RWPE1 (cell line): ENCODE measurements at places on chromosomes 12 and 14.
A peak's percentile ranks its signal among the peaks of the same experiment; 100 is the strongest.

GRCh38 chr12:43079476-43079875 lies 472.5 kb downstream of the ADAMTS20 start:
- no peak for DNase-seq

GRCh38 chr14:102606296-102606695 lies 13.8 kb downstream of the RCOR1 start:
- DNase-seq = no peak

DNA sequence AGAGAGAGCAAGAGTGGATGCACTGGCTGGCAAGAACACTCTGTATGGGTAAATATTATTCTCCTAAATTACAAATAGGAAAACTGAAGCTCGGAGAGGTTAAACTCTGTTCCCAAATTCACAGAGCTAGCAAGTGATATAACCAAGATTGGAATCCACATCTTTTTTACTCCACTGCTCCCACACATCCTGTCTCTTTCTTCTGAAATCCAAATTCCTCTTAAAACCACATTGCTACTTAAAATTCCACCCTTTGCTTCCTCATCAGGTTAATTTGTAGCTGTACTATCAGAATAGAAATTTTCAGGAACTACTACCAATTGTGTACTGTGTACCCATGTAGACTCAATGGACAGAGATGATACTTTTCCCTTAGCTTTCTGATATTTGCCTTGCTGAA lies 74.4 kb downstream of the ARMH4 start:
- DNase-seq = no peak

- DNase-seq = peak; percentile 43
These were observed 164.9 kb downstream of the ETV6 start for GRCh38 chr12:11814374-11814773.

- DNase-seq = no peak
These were observed 6.0 kb downstream of the GPR132 start for GRCh38 chr14:105059035-105059924.

DNA sequence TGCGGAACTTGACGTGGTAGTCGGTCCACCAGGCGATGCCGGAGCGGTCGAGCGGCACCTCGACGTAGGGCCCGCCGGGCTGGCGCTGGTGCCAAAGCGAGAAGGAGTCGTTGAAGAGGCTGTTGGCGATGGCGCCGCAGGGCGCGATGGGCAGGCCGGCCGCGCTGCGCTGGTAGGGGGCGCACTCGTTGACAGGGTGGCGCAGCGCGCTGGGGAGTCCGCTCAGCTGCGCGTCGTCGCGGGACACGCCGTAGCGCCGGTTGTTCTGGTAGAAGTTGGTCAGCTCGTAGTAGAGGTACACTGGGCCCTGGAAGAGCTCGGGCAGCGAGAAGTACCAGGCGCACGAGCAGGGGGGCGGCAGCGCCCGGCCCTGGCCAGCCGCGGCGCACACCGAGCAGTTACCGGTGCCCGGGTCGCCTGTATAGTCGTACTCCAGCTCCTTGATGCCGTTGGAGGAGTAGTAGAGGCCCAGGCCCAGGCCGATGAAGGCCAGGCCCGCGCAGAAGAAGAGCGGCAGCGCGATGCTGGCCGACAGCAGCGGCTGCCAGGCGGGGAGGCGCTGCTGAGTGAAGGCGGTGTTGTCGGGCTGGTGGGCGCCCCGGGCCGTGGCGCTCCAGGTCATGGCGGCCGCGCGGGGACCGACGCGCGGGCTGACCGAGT lies 482 bp downstream of the TMEM30B start:
- peak; percentile 46 for DNase-seq

GRCh38 chr14:101839236-101839635 lies 77.7 kb downstream of the PPP2R5C start:
- no peak for DNase-seq

DNA sequence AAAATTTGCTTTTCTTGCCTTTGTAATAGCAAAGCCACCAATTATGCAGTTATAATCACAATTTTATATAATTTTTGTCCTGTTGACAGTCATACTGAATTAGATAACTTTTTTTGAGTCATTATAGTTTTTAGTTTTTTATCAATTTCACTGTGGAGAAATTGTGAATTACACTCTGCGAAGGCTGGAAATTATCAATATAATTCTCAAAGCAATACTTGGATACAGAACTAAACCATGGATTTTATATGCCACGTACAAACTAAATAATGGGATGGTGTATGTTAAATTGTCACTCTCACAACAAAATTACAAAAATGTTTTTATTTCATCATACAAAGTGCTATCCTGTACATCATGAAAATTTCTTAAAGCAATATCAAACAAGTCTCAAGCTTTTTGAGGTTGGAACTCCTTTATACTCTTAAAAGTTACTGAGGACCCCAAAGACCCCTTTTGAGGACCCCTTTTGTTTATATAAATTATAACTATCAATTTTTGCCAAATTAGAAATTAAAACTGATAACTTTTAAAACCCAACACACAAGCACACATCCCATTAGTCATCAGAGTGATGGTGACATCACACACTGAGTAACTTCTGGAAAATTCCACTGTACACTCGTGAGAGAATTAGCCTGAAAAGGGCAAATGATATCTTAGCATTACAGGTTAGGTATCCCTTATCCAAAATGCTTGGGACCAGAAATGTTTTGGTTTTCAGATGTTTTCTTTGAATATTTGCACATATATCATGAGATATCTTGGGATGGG lies 19.8 kb upstream of the AQP2 start:
- peak; percentile 70 for DNase-seq

DNA sequence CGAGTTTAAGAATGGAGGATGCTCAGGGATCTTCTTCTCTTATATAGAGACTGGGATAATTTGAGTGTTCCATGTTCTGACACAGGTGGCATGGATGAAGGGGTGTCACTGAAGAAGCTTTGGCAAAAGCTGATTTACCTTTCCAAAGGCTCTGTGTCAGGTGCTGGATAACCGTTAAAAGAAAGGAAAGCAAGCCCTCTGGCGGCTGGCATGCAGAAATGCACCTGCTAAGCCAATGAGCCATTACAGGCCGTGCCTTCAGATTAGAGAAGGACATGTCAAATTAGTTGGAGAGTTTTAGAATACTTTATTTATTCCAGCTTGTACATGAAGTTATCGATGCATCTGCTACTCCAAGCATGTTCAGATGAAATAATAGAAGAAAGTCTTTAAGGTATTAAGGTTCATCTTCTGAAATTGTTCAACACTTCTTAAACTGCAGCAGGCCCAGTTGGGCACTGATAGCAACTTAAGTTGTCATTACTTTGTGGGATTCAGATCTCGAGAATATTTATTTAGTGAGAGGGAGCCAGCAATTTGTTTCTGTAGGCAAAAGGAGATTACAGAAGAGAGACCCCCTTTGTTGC lies 678.2 kb downstream of the NRXN3 start:
- DNase-seq = peak; percentile 51

DNA sequence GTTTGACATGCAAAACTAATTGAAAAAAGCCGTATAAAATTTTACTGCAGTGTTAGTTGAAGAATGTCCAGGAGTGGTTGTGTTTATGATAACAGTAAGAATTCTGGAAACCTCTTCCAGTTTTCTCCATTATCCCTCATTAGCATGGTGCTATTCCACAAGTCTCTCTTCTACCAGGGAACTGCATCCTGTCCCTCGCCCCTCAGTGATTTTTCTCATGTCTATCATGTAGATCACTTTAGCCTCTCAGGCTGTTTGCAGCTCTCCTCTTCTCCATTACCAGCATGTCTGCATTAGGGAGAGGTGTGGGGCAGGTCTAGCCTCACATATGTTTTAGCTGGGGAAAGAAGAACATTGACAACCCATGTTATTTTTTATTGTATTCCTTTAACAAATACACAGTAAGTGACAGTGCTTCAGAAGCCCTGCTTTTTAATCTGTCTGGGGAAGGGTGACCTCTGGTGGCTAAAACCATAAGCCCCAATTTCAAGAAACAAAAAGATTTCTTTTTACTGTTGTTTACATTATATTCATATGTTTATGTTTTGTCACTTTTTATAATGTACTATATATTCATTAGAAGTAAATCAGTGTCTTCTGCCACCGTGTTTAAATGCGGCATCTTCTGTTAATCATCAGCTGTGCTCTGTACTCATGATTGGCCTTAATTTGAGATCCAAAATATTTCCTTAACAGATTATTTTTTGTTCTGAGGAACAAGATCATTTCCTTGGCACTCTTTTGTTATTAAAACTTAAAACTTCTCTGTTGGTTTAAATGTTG lies 70.7 kb downstream of the RASSF8 start:
- DNase-seq = peak; percentile 32

DNA sequence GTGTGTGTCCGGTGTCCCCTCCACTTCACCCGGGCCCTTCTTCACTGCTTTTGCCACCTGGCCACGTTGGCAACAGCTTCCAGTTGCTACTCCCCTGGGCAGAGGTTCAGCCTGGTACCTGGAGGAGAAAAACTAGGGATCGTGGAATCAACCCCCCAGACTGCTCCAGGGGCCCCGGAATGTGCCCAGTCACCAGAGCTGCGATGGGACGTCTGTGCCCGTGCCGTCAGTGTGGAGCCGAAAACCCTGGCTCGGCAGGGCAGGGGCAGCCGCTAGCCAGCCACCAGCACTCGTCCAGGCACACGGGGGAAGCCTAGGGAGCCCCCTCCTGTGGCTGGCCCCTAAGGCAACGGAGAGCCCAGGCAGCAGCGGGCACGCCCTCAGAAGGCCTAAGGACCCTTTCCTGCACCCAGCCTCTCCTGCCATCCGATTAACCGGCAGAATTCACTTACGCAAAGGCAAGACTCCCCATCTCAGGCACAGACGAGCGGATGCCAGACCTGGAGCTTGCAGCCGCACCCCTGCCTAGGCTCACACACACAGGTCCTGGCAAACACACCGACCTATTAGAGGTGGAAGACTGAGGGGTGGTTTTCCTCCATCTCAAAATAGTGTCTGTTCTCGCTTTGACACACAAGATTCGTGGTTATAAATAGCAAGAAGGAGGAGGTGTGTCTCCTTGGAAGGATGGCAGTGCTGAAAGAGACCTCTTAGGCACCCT lies 62.6 kb downstream of the FBXL14 start:
- DNase-seq = no peak

DNA sequence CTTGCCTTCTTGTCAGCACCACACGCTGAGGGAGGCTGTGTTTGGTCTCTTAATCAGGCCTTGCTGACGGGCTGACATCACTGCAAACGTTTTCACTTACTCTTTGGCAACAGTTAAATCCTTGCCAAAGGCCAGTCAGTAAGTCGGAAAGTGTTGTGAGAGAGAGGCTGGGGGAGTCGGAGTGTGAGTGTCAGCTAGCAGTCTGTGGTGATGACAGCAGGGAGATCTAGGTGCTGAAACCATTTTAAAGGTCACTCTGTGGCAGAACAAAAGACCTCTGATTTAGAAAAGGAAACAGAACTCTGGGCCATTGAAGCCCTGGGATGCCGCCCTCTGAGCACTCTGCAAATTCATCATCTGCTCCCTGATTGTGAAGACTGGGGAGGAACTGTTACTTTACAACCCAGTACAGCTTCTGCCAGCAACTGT lies 143.5 kb downstream of the PAX9 start:
- DNase-seq = no peak

GRCh38 chr12:121872546-121873215 lies 14.0 kb upstream of the HPD start:
- DNase-seq = peak; percentile 42

- no peak for DNase-seq
These were observed 582.7 kb downstream of the SLC6A15 start for GRCh38 chr12:84329938-84330337.

GRCh38 chr14:73463411-73463810 lies 5.1 kb upstream of the NUMB start:
- DNase-seq = peak; percentile 64

- DNase-seq = no peak
These were observed 15.1 kb upstream of the CAPRIN2 start for GRCh38 chr12:30769802-30770201.

- DNase-seq = no peak
These were observed 981.0 kb downstream of the TMEM121 start for GRCh38 chr14:106507354-106507753.

- DNase-seq = no peak
These were observed 455.5 kb downstream of the AEBP2 start for GRCh38 chr12:19894803-19895202.

DNA sequence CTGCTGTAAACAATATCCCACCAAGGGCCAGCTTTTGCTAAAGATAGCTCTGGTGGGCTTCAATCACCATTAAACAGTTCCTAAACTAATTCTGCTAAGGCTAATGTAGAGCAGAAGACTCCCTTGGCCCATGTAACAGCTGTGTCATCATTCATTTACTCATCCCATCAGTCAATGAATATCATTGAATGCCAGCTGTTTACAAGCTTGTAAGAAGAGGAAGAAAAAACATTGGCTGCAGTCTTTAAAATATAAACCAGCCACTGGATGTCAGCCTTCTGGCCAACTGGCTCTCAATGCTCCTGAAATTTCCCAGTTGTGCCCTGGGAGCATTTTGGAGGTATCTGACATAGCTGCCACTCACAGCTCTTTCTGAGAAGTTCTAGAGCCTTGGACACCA lies 18.0 kb upstream of the MAP3K9 start:
- no peak for DNase-seq

- no peak for DNase-seq
These were observed 322.4 kb upstream of the CLEC14A start for GRCh38 chr14:38578278-38578681.

- DNase-seq = no peak
These were observed 67.9 kb upstream of the LIN7A start for GRCh38 chr12:81005606-81006005.

- no peak for DNase-seq
These were observed 70.9 kb upstream of the BCL11B start for GRCh38 chr14:99342906-99343305.

- DNase-seq = no peak
These were observed 16.6 kb downstream of the SYNDIG1L start for GRCh38 chr14:74409441-74409840.

GRCh38 chr14:69992564-69992963 lies 113.3 kb downstream of the SMOC1 start:
- no peak for DNase-seq

GRCh38 chr12:54980341-54980740 lies 4.2 kb downstream of the TESPA1 start:
- DNase-seq = no peak
